ENCODE measurements at places on chromosomes 1 and 21.

DNA sequence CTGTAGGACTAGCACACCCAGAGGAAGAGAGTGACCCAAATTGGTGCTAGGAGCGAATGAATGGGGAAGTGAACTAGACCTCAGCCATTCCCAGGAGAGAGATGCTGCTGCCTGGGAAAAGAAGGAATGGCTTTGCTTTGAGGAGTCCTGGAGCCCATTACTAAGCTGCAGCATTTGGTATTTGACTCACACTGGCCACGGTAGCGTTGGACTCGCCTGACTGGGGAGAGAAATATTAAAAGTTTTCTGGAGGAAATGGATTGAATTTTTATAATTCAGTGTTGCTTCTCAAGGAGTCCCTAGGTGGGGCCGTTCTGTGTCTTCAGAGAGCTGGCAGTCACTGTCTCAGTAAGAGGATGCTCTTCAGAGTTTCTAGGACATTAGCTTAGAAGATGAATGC is 40.2 kb downstream of the PIK3CD start:
- no peak for DNase-seq

DNA sequence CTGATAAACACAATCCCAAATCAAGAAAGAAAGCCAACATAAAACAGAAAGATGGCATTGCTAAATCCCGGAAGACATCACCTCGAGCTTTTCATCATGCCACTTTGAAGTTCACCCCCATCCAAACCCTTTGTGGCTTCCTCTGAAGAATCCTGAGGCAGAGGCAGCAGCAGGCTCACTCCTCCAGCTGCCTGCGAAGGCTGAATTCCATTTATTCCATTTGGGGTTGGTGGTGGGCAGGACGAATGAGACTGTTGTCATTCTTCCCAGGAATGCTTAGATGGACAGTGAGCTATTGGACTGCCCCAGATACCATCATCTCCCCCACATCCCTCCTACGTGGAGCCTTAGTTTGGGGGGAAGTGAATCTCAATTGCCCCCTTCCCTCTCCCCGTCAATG is 437.5 kb downstream of the SMYD3 start:
- no peak for DNase-seq

GRCh38 chr1:43319766-43320165 is 17.9 kb upstream of the MPL start:
- DNase-seq: no peak

DNA sequence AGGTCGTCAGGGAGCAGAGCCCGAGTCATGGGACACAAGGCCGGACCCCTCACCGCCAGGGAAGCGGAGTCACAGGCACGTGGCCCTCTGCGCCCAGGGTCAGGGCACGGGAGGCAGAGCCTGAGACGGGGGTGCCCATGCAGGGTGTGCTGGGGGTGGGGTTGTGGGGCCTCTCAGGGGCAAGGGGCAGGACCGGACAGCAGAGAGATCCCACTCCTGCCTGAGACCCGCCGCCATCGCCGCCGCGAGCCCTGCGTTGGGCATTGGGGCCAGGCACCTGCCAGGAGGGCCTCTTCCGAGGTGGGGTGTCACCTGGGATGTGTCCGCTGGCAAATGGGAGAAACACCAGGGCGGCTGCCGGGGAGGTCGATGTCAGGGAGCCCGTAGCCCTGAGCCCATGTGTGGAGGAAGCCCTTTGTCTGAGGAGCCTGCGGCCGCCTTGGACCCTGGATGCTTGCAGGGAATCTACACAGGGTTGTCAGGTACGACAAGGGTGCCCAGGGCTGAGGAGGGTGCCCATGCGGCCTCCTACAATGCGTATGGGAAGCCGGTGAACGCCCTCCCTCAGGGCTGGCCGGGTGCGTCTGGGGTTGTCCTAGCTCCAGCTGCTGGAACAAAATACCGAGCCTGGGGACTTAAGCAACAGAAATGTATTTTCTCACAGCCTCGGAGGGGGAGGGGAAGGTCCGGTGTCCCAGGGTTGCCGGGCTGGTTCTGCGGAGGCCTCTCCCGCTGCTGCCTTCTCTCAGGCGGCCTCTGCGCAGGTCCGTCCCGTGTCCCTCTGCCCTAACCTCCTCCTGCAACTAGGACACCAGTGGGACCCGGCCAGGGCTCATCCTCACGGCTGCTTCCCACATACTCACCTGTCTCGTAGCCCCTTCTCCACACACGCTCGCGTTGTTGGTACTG is 16.4 kb upstream of the C1orf159 start:
- no peak for DNase-seq

GRCh38 chr1:101363891-101364318 is 127.1 kb downstream of the S1PR1 start:
- no peak for DNase-seq

DNA sequence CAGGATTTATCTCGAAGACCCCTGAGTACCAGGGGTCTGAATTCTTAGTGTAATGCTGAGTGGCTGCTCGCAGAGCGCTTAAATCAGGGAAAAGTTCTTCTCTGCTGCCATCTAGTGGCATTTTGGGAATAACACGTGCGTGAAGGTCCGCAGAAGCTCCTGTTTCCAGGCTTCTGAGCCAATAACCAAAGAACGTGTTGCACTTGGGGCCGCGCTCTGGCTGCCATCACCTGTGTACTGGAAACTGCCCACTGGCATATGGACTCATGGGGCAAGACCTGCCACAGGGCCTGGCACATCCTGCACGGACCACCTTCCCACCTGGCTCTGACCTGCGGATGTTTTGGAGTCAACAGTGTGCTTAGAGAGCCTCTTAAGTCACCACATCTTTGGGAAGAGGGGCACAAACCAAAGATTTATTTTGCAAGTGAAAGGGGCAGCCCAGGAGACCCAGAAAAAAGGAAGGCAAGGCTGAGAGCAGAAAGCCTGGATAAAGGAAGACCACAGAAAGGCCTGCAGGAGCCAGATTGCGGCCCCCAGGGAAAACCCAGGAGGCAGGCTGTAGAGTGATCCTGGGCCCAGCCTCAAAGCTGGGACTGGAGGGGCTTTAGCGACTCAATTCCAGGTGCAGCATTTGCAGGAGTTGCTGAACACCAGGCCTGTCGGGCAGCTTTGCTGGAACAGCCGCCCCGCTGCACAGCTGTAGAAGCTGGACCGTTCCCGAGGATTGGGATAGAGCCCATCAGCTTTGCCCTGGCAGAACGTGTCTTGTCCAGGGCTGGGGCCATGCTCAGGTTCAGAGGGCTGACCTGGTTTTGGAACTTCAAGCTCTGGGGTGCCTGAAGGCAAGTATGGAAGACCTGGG is 13.0 kb downstream of the CHIT1 start:
- DNase-seq: peak; percentile 58

GRCh38 chr1:115782571-115783281 is 14.2 kb upstream of the CASQ2 start:
- DNase-seq: peak; percentile 40

GRCh38 chr1:240056350-240056749 is 35.3 kb upstream of the FMN2 start:
- DNase-seq: no peak
